Osteoblast (primary cell): ENCODE measurements at places on chromosomes 6 and 20. TPM values are rescaled to one million over a fixed set of nuclear protein-coding genes. Genes with fewer than 3 reads are reported as not detected.

The CST3 gene
- 169 and 229 TPM in 2 replicates for total RNA-seq

DNA sequence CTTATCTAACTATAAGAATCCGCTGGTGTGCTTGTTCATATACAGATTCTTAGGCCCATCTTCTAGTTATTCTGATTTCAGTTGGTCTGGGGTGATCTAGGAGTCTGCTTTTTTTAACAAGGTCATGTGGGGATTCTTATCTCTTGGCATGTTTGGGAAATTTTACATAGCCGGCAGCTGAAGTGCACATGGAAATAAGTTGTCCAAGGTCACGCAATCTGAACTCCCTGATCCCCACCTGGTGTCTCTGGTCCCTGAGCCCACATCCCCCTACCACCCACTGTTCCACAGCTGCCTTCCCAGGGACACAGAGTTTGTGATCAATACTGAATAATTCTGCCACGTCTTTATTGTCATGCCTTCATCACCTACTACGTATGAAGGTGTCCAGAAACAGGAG lies 90.8 kb downstream of the SSR1 start:
- no peak for DNase-seq

DNA sequence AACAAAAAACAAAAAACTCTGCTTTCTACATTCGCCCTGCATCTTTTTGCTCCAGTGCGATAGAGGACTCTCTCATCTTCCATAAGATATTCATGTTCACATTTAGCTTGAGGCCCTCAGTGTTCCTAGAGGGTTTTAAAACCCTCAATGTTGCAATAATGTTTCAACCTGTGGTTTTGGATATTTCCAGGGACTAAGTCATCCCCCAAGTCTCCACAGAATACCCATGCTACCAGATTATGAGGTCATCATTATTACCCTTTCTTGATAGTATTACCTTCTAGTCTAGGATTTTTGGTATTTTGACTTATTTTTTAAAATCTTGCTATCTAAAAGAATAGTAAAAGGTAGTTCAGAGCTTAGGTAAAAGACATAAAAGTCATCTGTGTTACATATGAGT lies 480.5 kb upstream of the ID4 start:
- no peak for DNase-seq

DNA sequence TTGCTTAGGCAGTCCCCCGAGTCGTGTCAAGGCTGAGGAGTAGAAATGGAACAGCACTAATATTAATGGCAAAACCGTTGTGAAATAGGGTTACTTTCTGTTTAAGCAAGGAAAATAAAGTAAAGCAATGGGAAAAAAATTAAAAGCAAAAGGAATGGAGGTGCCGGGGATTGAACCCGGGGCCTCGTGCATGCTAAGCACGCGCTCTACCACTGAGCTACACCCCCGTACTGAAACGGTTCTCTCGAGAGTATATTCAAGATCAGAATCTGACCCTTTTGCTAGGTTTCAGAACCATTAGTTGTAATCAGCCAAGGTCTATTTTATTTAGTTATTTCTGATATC lies 85.5 kb downstream of the TRIM27 start:
- peak; percentile 84 for DNase-seq

GRCh38 chr20:5393218-5393870 lies 76.6 kb upstream of the PROKR2 start:
- no peak for DNase-seq

The RREB1 gene
- total RNA-seq: 25.9 and 29.3 TPM in 2 replicates

GRCh38 chr6:20192625-20193024 lies 19.6 kb downstream of the MBOAT1 start:
- no peak for DNase-seq

DNA sequence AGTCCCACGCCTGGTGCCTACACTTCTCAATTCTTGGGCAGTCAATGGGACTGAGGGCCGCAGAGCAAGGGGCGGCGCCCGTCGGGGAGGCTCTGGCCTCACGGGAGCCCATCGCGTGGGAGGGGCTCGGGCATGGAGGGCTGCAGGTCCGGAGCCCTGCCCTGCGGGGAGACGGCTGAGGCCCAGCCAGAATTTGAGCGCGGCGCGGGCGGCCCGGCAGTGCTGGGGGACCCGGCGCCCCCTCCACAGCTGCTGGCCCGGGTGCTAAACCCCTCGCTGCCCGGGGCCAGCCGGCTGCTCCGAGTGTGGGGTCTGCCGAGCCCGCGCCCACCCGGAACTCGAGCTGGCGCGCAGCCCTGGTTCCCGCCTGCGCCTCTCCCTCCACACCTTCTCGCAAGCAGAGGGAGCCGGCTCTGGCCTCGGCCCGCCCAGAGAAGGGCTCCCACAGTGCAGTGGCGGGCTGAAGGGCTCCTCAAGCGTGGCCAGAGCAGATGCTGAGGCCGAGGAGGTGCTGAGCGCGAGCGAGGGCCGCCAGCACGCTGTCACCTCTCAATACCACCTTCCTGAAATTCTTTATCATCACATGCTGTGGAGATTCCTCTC lies 58.5 kb downstream of the BAK1 start:
- no peak for DNase-seq

The FERMT1 gene
- total RNA-seq: 2.1 and 2.5 TPM in 2 replicates

The KIAA0408 gene
- total RNA-seq: 1.8 and 2.5 TPM in 2 replicates

DNA sequence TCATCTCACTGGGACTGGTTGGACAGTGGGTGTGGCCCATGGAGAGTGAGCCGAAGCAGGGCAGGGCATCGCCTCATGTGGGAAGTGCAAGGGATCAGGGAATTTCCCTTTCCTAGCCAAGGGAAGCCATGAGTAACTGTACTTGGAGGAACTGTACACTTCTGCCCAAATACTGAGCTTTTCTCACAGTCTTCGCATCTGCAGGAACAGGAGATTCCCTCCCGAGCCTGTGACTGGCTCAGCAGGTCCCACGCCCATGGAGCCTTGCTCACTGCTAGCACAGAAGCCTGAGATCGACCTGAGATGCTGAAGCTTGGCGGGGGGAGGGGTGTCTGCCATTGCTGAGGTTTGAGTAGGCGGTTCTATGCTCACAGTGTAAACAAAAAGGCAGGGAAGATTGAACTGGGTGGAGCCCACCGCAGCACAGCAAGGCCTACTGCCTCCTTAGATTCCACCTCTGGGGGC lies 10.4 kb upstream of the CALHM5 start:
- no peak for DNase-seq

The GSTA5 gene
- not detected in 2 replicates for total RNA-seq

GRCh38 chr6:33116841-33117711 lies 41.3 kb downstream of the HLA-DPB1 start:
- DNase-seq: no peak

The PBOV1 gene
- not detected in 2 replicates for total RNA-seq

The GJA1 gene
- 1,360 and 1,632 TPM in 2 replicates for total RNA-seq

GRCh38 chr20:57803508-57804005 lies 93.7 kb upstream of the PMEPA1 start:
- DNase-seq: peak; percentile 43

DNA sequence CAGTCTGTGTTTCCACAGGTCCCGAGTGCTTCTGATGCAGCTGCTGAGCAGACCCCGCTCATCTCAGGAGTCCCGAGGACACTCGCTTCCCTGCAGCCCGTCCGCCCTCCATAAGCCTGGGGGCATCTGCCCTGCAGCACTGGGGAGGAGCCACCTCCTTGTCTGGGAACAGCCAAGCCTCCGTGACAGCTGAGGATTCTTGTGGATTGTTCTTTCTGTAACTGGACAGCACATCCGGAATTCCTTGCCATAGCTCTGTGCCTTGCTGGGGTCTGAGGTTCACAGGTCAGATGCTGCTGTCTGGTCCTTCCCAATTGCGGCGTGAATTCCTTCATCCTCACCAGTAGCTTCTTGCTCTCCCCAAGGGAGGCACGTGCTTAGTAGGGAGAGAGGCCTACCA lies 38.4 kb upstream of the FNDC1 start:
- DNase-seq: no peak

The ARMC12 gene
- total RNA-seq: 0.36 and 0.59 TPM in 2 replicates

The GTSF1L gene
- not detected in 2 replicates for total RNA-seq

The CTAGE9 gene
- total RNA-seq: not detected in 2 replicates

The PNPLA1 gene
- under 0.01 TPM in 1 of 2 replicates, not detected in the other for total RNA-seq

The CFB gene
- 16.5 and 26.8 TPM in 2 replicates for total RNA-seq

GRCh38 chr6:164720-165119 lies 127.6 kb upstream of the DUSP22 start:
- DNase-seq: no peak

DNA sequence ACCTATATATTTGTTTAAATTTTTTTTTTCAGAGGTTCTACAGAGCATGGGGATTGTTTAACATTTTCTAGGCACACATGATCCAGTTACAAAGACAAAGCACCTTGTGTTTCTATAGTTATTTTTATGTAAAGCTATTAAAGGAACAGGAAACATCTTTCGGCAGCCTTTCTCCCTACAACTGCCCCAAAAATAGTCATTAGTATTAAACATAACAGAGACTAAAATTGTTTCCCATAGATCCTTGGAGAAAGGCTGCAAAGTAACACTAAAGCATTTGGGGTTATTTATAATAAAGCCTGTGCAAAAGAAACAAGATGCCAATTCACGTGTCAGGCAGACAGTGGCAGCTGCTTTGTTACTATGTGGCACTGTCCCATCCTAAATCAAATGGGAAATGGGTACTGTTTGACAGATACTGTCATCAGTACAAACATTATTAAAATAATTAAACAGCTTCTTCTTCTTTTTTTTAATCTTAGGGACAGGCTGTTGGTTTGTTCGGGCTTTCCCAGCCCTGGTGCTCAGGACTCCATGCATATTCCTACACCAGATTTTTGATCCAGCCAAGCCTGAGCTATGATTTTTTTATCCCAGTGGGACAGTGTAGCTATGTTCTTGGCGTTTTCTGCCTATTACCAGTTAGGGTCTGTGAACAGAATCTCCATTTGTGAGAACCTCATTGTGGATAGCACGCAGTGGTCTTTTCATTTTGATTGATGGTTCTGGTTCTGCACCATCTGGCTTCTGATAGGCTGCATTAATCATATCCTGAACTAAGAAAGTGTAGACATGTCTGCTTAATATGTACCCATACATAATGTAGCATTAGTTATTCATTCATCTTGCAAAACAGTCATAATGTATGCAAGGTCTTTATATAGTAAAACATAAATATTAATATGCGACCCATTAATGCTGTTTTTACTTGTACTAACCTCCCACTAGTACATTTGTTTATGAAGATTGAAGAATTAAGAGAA lies 460.4 kb upstream of the SOX4 start:
- DNase-seq: no peak

The SIGLEC1 gene
- under 0.01 TPM in 1 of 2 replicates, not detected in the other for total RNA-seq

The EFHC1 gene
- 31.1 and 31.2 TPM in 2 replicates for total RNA-seq

DNA sequence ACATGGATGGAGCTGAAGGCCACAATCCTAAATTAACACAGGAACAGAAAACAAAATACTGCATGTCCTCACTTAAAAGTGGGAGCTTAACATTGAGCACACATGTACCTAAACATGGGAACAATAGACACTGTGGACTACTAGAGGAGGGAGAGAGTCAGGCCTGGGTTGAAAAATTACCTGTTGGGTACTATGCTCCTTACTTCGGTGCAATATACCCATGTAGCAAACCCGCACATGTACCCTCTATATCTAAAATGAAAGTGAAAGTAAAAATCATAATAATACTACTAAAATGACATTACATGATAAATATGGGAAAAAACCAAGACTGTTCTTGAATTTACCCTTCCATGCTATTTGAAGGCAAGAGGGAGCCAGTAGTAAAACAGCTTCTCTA lies 1273.8 kb upstream of the ADGRB3 start:
- DNase-seq: no peak

GRCh38 chr6:42505385-42505718 lies 53.6 kb upstream of the TRERF1 start:
- DNase-seq: peak; percentile 85

The EEF1E1 gene
- 25.3 TPM in 2 replicates for total RNA-seq

DNA sequence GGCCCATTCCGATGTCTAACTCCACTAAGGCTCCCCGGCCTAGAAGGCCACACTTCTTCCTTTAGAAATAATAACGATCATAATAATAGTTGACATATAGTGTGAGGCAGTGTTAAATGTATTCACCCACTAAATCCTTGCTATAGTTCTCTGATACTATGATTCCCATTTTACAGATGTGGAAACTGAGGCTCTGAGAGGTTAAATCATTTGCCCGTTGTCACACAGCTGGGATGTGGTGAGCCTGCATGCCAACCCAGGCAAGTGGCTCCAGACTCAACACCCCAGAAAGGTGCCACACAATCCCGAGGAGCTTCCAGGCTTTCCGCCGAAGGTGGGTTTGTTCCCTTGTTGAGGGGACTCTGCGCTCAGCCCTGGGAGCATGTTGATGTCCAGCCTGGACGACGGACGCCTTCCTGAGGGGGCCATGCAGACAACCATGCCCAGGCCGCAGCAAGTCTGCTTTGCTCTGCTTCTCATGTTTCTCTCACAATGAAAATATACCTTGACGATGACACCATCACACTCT lies 104.6 kb upstream of the CDYL start:
- DNase-seq: peak; percentile 34

DNA sequence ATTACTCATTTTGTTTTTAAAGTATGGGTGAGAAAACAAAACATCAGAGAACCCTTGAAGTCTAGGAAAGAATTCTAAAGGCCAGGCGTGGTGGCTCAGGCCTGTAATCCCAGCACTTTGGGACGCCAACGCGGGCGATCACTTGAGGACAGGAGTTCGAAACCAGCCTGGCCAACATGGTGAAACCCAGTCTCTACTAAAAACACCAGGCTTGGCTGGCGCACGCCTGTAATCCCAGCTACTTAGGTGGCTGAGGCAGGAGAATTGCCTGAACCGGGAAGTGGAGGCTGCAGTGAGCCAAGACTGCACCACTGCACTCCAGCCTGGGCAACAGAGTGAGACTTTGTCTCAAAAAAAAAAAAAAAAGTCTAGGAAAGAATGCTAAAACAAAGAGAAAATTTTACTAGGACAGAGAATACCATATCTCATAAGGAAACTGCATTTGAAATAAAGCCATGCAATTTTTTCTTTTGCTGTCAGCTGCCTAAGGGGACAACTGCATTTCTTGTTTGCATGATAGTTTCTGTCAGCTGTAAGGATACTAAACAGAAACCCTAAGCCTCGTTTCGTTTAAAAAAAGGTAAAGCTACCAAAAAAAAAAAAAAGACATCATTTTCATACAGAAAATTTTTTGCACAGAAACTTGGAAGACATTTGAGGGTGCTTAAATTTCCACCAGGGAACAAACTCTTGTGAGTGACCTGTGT lies 32.1 kb downstream of the SMLR1 start:
- no peak for DNase-seq

The SENP6 gene
- total RNA-seq: 107 and 117 TPM in 2 replicates

The FARS2 gene
- 25.9 and 29.7 TPM in 2 replicates for total RNA-seq

GRCh38 chr6:141552463-141552862 lies 580.3 kb upstream of the GJE1 start:
- no peak for DNase-seq

- DNase-seq: no peak
Observed at GRCh38 chr6:25157183-25157582, 122.0 kb upstream of the CARMIL1 start.

The GJE1 gene
- not detected in 2 replicates for total RNA-seq

GRCh38 chr6:37396571-37397180 lies 36.3 kb upstream of the CMTR1 start:
- peak; percentile 77 for DNase-seq

The NKX2-4 gene
- not detected in 2 replicates for total RNA-seq

GRCh38 chr6:12522347-12522746 lies 194.2 kb upstream of the PHACTR1 start:
- DNase-seq: no peak
